Fibroblast of skin of back (primary cell): ENCODE measurements at places on chromosomes 16 and 17.

GRCh38 chr17:43365356-43365755, 33.4 kb upstream of the ARL4D start:
- DNase-seq = no peak

GRCh38 chr17:2427910-2428309, 27.1 kb upstream of the MNT start:
- DNase-seq = no peak

GRCh38 chr17:82787081-82787848, 35.4 kb downstream of the TBCD start:
- DNase-seq = no peak

GRCh38 chr16:86508028-86508946, 2.0 kb upstream of the FOXF1 start:
- no peak for DNase-seq

DNA sequence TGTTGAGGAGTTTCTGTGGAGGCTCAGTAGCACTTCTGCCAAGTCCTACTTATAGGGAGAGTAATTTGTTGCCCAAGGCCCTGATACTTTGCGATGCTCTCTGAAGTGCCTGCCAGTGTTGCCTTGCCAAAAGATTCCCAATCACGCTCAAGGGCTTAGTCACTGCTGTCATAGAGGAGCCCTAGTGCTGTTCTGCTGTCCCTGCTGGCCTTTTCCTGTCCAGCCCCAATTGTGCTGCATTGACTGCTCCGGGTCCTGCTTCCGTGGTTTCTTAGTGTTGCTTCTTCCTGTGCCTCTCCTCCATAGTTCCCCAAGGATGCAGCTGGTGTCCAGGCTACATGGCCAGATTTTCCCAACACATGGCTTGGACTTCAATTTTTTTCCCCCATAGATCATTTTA, 13.9 kb downstream of the NUP93 start:
- DNase-seq = peak; percentile 60

GRCh38 chr16:25478476-25478875, 213.3 kb upstream of the HS3ST4 start:
- DNase-seq = no peak

DNA sequence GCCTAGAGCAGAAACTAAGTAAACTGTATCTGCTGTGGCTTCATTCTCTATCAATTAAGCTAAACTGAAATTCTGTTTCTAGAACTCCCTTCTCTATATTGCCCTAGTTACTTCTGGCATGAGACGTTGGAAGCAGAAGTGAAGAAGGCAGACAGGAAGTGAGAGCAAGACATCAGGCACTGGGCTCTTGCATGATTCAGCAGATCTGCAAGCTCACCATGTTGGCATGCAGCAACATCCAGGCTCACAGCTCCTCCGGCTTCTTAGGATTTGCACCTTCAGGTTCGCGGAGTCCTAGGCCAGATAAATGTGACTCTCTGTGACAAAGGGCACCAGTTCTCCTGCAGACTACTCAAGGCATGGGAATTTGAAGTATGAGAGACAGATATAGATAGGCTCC, 148.3 kb downstream of the CDH8 start:
- peak; percentile 89 for DNase-seq

- DNase-seq = no peak
Observed at GRCh38 chr17:17692353-17693252, 11.3 kb downstream of the RAI1 start.

- DNase-seq = no peak
Observed at GRCh38 chr17:79002291-79002690, 7.3 kb downstream of the CANT1 start.

- DNase-seq = no peak
Observed at GRCh38 chr17:4516735-4517134, 18.1 kb downstream of the SPNS2 start.

DNA sequence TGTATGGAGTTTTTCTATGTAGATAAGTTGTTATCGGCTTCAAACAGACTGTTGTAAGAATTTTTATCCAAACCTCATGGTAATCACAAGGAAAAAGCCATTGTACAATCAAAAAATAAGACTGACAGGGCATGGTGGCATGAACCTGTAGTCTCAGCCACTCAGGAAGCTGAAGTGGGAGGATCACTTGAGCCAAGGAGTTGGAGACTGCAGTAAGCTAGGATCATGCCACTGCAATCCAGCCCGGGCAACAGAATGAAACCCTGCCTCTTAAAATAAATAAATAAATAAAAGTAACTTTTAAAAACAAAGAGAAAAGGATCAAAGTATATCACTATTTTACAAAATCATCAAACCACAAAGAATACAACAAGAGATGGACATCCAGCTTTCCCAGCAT, 14.4 kb downstream of the OR1A1 start:
- DNase-seq = no peak

DNA sequence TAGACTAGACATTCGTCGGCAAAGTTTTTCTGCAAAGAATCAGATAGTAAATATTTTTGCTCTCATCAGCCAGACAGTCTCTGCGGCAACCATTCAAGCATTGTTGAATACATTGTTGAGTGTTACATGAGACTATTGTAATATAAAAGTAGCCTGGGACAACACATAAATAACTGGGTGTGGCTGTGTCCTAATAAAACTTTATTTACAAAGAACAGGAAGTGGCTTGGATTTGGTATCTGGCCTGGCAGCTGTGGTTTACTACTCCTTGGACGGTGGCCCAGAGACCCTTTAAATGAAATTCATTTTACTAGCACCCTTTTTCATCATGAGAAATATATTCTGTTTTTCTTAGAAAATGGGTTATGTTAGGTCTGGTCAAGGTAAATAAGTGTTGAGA, 297.2 kb downstream of the WWOX start:
- DNase-seq = no peak

DNA sequence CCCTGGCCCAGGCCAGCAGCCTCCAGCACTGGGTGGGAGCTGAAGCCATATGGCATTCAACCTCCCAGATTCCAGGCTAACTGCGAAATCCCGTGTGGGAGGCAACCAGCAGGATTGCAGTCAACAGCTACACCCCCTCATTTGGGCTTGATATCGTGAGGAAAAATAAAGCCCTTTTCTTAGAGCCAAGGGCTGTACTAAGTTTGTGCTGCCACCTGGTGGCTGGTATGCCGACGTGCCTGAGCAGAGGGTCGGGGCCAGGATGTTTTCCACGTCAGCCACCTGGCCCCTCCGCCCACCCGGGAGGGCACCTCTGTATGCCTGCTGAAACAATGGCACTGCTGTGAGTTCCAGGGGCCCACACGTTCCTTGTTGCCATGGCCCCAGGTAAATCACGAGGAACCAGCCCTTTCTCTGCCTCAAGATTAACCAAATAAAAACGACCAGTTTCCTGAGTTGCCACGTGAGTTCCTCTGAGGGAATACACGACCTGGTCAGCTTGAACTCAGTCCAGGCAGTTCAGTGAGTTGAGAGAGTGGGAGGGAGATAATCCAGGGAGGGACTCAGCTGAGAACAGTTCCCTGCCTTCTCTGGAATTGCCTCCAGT, 9.0 kb downstream of the TMEM98 start:
- peak; percentile 50 for DNase-seq

DNA sequence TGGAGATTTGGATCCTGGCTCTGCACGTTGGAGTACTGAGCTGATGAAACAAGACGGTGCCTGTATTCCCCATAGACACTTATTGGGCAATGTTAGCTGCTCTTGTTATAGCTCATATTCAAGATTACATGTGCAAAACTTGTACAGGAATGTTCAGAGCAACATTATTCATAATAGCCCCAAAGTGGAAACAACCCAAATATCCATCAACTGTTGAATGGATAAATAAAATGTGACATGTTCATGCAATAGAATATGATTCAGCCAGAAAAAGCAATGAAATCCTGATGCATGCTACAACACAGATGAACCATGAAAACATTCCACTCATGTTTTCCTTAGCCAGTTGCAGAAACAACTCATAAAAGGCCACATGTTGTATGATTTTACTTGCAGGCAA, 5.7 kb upstream of the SDR42E1 start:
- DNase-seq = peak; percentile 32

DNA sequence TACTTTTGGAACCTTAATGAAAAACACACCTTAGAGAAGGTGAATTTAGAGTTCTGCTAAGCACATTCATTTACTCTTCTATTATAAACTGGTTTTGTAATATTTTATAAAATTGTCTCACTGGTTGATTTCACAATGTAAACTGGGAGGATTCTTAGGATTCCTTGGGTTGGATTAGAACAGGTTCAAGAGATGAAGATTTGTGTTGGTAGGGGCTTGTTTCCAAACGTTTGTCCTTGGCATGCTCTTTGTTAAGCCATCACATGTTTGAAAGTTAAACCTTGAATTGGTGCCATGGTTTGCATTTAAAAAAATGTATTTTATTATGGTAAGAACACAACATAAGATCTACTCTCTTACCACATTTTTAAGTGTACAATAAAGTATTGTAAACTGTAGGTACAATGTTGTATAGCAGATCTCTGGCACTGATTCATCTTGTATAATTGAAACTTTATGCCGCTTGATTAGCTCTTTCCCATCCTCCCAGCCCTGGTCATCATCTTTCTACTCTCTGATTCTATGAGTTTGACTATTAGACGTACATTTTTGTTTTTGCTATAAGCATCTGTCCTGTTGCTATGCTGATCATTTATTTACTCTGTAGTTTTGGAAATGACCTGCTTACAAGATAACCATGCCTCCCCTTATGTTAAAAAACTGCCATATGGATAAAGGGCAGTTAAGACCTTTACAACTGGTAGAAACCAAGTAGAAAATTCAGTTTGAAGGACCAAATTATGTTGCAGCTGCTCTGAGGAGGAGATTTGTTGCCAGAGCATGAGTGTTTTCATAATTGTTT, 9.6 kb downstream of the FTO start:
- DNase-seq = no peak

DNA sequence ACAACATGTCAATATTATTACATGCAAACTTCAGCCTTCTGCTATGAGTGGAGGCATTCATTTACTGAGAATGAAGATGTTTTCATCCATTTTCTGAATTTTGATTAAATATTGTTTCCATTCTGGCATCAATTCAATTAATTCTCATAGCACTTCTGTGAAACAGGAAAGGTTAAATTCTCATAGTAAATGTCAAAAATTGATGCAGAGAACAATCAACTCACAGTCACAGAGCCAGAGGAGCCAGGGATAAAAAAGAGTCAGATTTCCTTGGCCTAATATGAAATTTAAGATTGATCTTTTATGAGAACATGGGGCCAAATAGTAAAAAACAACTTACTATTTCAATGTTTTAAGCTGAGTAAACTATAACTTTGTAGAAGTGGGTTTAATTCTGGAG, 183.8 kb upstream of the AXIN2 start:
- no peak for DNase-seq

DNA sequence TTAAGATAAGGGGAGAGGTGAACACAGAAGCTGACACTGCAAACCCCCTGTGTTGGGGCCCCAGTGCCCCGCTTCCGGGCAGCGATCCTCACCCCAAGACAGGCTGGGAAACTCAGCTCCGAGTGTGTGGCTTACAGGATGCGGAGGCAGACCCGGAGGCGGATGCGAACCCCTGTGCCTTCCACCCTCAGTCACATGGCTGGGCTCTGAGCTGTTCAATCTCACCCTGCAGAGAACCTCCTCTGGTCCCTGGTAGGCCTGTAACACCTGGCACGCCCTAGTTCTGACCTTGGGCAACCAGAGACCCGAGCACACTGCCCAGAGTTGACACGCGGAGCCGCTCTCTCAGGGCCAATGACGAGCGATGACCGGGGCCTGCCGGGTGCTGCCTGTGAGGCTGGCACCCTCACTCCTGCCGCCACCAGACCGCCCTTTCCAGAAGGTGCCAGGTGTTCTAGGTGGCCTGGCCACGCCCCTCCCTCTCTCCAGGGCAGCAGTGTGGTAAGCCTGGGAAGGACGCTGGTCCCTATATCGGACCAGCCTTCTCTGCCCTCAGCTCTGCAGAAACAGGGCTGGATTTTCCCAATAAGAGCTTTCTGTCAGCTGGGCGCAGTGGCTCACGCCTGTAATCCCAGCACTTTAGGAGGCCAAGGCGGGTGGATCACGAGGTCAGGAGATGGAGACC, 23.3 kb downstream of the MEAK7 start:
- no peak for DNase-seq

DNA sequence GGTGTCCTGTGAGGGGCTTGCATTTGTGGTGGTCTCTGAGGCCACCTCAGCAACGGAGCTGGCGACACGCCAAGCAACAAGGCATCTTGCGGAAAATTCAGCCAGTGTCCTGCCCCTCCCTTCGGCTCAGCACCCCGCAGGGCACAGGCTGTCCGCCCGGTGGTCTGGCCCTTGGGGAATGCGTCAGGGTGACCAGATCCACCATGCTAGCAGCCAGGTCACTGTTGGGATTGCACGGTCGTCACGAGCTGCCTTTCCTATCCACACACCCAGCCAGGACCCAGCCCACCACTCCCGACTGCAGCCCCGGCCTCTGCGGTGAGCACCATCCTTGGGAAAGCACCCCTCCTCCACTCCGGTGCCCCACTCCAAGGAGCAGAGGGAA, 221.2 kb downstream of the NTN1 start:
- no peak for DNase-seq

DNA sequence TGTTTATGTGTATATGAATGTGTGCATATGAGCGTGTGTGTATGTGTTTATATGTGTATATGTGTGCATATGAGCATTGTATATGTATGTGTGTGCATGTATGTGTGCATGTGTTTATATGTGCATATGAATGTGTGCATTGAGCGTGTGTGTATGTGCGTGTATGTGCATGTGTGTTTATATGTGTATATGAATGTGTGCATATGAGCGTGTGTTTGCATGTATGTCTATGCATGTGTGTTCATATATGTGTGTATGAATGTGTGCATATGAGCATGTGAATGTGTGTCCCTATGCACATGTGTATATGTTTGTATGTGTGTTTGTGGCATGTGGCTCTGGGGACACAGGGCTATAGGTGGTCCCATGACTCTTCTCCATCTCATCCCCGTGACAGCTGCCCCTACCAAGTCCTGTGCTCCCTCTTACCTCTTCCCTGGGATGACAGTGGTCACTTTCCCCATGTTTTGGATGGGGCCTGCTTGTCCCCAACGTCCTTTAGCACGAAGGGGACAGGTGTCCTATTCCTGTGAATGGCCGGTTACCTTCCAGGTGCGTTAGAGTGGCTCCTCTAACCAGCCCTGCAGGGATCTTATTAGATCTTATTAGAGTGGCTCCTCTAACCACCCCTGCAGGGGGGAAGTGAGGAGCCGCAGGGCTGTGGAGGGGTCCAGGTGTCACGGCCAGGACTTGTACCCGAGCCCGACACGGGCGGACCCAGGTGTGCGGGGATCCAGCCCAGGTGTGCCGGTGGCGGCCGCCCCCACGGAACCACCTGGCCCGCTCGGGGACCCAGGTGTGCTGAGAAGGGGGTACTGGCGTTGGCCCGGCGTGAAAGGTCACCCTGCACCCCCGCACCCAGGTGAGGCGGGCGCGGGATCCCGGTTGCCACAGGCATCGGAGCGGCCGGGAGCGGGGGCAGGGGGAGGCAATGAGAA, 105.6 kb downstream of the SEC14L1 start:
- no peak for DNase-seq

DNA sequence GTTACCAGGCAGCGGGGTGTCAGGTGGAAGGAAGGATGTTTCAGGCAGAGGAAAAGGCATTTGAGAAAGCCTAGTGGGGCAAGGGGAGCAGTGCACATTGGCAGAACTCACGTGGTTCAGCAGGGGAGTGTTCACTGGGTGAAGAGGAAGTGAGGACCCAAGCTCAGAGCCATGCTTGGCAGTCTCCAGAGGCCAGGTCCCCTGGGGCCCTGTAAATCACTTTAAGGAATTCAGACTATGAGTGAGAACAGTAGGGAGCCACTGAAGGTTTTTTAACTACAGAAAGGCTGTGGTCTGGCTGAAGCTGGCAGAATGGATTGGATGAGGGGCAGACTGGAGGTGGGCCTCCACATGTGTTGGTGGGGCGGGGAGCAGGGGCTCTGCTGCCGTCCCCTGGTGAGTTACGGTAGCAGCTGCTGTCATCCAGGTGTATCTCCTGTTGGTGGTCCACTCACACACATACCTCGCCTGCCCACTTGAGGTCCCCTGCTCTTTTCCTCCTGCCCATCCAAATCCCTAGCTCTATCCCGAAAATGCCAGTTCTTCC, 5.1 kb downstream of the CLEC16A start:
- DNase-seq = peak; percentile 79
